ENCODE measurements at places on chromosomes 16 and 17.

DNA sequence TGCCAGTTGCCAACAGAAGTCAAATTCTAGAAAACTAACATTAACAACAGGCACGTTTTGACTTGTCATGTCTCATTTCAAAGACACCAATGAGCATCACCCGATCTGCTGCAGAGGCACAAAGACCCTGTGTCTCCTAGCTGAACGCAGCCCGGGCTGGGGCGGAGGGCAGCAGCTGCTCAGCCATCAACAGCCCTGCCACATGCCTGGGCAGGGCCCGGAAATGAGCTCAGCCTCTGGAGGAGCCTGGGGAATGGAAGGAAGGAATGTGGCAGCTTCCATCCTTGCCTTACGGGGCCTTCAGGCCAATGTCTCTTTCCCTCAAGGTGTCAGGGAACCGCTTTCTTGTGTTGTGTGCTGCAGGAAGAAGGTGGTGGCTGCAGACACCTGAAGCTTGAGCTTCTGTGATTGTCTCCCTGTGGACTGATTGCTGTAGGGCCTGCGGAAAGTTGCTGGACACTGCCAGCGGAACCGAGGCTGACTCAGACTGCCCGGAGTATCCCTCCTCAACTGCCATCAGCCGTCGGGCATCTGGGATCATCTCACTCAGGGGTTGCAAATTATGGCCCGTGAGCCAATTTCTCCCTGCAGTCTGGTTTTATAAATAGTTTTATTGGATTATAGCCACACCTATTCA is 7.3 kb downstream of the CDH13 start:
- DNase-seq, result peak; percentile 44

DNA sequence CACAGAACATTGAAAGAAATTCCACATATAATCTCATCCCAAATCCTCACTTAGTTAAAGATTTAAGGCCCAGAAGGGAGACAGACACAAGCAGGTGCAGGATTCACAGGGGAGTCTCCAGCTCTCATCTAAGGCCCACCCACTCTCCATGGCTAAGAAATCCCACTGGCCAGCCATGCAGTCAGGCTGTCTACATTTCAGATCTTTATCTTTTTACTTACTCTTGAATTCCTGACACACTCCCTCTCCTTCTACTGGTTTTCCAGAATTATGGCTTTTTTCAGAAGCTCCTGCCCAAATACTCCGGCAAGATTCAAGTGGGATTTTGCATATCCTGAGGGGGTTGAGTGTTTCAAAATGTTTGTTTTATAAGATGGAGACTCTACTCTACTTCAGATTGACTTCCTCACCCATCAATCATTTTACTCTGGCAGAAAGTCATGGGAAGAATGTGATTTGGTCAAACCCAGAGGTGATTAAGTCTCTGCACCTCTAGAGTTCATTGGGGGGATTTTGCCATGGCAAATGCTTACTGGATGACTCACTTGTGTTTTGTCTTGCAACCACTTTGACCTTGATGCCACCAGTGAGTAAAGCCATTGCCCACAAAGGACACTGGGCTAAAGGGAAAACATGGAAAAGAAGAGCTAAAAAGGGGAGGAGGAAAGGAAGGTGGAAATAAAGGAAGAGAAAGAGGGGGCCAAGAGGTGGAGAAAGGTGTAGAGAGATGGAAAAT is 688.8 kb upstream of the SALL1 start:
- no peak for DNase-seq

GRCh38 chr17:37659925-37660324 is 16.7 kb upstream of the DDX52 start:
- no peak for DNase-seq

DNA sequence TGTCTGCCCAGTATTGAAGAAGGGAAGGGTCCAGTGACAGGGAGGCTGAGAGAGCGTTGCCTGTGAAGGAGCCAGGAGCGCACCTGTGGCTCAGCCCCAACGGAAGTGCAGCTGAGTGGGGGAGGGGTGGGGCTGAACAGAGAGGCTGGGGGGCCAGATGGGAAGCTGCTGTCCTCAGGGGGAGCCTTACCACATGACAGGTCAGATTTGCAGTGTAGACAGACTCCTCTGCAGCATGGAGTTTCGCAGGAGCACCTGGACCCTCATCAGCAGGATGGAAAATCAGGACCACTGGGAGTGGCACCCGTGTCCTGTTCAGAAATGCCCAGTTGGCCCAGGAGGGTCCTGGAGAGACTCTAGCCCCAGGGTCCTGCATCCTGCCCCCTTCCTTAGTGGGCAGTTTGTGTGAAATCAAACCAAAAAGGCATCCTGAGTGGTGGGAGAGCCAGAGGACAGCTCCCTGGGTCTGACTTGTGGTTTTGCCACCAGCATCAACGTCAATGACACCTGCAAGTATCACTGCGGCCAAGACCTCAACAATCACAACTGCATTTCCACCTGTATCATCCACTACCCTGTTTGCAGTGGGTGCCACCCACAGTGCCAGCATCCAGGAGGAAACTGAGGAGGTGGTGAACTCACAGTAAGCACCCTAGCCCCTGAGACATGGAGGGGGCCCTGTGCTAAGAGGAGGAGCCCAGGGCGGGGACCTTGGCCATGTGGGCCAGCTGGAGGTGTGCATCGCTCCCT is 7.8 kb downstream of the CD300A start:
- DNase-seq, result no peak

Data from NCI-H345 (cell line).